Neural progenitor cell (in vitro differentiated cells): ENCODE measurements at places on chromosomes 11 and 22. TPM values are rescaled to one million over a fixed set of nuclear protein-coding genes. Genes with fewer than 3 reads are reported as not detected.

- DNase-seq, result no peak
These were observed 85.5 kb upstream of the WNT11 start for GRCh38 chr11:76291576-76292526.

- no peak for DNase-seq
These were observed 125.2 kb downstream of the MICAL2 start for GRCh38 chr11:12235553-12235946.

GRCh38 chr11:120579611-120580031 lies 68.1 kb downstream of the GRIK4 start:
- DNase-seq, result no peak

DNA sequence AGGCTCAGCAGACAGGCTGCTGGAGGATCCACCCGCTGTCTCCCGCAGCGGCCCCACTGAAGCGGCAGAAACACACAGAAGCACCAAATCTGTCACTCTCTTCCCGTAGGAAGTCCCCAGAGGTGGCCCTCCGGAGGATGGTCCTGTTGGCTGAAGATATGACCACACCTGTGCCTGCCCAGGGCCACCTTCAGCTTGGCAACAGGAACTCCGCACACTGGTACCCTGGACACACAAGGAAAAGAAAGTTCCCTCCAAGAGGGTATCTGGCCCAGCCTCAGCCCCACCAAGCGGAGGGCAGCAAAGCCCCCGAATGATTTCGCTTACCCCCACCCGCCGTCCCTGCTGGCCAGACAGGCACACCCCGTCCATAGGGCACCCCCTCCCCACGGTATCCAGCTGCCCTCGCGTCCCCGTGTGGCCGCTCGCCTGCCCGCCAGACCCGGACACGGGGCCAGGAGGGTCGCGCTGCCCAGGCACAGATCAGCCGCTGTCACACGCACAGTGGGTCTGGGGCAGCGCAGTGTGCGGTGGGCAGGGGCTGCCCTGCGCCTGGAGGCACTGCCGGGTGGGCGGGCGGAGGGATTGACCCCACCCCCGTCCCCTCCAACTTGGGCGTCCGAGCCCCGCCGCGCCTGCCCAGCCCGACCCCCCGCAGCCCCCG lies 7.0 kb downstream of the RASSF7 start:
- DNase-seq, result no peak

DNA sequence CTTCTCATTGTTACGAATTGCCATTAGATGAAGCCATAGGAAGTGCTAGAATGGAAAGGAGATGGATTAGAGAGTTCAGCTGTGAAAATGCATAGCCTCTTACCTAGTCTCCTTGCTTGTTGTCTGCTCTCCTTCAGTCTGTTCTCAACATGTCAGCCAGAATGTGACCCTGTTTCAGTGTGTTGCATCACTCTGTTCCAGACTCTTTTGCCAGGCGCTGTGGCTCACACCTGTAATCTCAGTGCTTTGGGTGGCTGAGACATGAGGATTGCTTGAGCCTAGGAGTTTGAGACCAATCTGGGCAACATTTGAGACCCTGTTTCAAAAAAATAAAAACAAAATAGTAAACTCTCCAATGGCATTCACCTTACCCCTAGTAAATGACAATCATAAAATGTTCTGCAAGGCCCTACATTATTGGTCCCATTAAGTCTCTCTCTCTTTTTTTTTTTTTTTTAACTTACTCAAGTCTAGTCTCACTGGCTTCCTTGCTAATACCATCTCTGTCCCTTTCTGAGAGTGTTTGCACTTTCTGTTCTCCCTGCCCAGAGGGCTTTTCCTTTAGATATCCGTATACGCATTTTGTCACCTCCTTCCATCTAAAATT lies 39.4 kb downstream of the CYP2R1 start:
- no peak for DNase-seq

GRCh38 chr11:71255800-71256479 lies 3.6 kb upstream of the SHANK2 start:
- no peak for DNase-seq

- DNase-seq, result no peak
These were observed 100.5 kb downstream of the MPPED1 start for GRCh38 chr22:43512279-43512678.

GRCh38 chr11:117117681-117118080 lies 19.5 kb upstream of the SIK3 start:
- DNase-seq, result no peak

- DNase-seq, result peak; percentile 95
These were observed 36.9 kb upstream of the GNB1L start for GRCh38 chr22:19891317-19892256.

DNA sequence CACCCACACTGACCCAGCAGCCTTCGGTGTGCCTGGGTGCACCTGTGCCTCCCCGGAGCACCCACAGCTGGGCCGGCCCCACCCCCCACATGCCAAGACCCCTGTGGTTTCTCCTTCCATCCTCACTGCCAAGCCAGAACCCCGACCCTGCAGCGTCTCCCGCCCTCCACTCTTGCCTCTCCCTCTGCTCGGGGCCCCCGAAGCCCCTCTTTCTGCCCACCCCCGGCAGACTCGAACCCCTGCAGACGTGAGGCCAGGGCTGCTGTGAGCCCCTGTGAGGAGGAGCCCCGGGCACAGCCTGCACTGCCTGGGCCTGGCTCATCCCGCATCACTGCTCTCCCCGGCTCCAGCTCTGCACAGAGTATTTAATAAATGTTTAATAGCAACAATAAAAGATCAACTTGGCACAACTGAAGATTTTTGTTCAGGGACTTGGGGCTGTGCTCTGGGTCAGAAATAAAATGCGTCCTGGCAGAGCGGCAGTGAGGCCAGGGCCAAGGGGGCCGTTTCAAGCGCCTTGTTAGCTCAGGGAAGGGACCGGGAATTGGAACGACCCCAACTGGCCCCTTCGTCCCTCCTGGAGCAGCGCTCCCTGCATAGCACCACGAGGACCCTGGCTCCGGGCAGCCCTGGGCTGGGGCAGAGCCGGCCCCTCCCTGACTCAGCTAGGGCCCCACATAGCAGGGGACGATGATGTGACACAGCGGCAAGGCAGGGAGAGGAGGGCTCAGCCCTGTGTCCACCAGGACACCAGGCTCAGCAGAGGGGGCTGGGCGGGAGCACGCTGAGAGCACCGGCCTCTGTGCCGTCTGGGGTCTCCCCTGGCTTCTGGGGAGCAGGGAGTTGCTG lies 520.8 kb downstream of the BRD1 start:
- DNase-seq, result no peak

The SYT13 gene
- total RNA-seq, result 8.6 and 9.0 TPM in 2 replicates

The RBMXL2 gene
- total RNA-seq, result 0.19 TPM in 1 of 2 replicates, not detected in the other
